ENCODE measurements at places on chromosomes 3 and 15.
A peak's percentile ranks its signal among the peaks of the same experiment; 100 is the strongest.

DNA sequence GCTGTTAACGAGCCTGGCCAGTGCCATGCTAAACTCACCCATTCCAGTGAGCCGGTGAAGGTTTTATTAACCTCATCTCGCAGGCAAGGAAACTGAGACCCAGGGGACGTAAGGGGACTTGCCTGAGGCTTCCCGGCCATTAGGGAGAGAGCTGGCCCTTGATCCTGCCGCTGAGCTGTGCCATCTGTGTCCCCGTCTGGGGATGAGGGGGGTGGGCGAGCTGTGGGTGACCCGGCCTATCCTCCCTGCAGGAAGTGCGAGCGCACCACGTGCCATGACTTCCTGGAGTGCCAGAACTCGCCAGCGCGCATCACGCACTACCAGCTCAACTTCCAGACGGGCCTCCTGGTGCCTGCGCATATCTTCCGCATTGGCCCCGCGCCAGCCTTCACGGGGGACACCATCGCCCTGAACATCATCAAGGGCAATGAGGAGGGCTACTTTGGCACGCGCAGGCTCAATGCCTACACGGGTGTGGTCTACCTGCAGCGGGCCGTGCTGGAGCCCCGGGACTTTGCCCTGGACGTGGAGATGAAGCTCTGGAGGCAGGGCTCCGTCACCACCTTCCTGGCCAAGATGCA is 88.5 kb downstream of the FBLN2 start:
- peak; percentile 93 for DNase-seq

DNA sequence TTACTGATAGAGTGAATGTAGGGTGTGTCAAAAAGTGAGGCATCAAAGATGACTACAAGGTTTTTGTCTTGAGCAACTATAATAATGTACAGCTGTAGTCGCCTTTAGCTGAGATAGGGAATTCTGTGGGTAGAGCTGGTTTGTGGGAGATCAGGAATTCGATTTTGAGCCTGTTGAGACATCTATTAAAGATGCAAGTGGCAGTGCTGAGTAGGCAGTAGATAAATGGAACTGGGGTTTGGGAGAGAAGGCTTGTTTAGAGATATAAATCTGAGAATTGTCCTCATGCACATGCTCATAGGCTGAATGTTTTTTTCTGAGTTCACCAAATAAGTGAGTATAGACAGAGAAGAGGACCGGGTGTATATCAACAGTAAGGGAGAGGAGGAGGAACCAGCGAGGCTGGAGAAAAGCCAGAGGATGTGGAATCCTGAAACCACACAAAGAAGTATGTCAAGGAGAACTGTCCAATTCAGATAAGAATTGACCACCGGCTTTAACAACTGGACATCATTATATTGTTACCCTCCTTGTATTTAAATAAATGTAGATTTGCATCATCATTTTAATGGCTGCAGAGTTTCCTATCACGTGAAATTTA is 146.0 kb upstream of the TNIK start:
- DNase-seq = no peak

- DNase-seq = no peak
These were observed 38.6 kb downstream of the TKT start for GRCh38 chr3:53217175-53217574.

- no peak for DNase-seq
These were observed 746.8 kb downstream of the GRM7 start for GRCh38 chr3:7607676-7608075.

GRCh38 chr15:32851572-32851971 is 133.8 kb downstream of the GREM1 start:
- no peak for DNase-seq

GRCh38 chr3:19816631-19817030 is 117.4 kb downstream of the EFHB start:
- DNase-seq = no peak

DNA sequence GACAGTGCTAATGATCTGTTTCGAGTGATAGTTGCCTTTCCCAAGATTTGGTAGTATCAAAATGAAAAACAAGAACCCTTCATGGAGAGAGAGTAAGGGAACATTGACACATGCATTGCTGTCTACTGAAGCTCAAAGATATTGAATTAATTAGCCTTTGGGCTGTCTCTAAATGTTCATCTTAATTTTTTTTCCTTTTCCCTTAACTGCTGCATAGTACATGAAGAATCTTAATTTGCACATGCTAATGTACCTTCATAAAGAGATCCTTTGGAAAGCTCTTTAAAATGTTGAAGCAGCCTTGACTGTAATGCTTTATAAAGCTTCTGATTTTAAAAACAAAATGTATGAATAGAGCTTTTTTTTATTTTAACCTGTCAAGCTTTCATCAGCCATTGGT is 452.2 kb downstream of the TUSC7 start:
- no peak for DNase-seq

GRCh38 chr3:141387516-141387915 is 19.2 kb downstream of the ZBTB38 start:
- no peak for DNase-seq

- no peak for DNase-seq
These were observed 8.4 kb downstream of the SNAP23 start for GRCh38 chr15:42503825-42504224.

DNA sequence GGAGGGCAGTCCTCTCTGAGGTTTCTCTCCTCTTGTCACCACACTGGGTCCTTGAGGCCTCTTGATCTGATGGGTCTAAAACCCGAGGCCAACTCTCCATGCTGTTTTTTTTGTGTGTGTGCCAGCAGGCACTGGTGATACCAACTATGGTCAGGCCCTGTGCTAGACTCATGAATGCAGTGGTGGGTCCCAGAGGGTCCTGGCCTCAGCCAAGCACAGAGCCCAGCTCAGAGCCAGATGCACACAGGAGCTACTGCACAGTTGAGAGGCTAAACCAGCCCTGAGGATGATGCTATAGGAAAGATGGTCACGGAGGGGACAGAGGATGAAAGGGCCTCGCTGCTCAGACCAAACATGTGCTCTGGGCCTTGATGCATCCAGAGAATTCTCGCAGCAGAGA is 33.5 kb downstream of the RAB6B start:
- no peak for DNase-seq
